CD4-positive, alpha-beta T cell treated with Interleukin-2 at 100 ng/mL for 4 hours (primary cell): ENCODE measurements at places on chromosomes 7 and 10.

DNA sequence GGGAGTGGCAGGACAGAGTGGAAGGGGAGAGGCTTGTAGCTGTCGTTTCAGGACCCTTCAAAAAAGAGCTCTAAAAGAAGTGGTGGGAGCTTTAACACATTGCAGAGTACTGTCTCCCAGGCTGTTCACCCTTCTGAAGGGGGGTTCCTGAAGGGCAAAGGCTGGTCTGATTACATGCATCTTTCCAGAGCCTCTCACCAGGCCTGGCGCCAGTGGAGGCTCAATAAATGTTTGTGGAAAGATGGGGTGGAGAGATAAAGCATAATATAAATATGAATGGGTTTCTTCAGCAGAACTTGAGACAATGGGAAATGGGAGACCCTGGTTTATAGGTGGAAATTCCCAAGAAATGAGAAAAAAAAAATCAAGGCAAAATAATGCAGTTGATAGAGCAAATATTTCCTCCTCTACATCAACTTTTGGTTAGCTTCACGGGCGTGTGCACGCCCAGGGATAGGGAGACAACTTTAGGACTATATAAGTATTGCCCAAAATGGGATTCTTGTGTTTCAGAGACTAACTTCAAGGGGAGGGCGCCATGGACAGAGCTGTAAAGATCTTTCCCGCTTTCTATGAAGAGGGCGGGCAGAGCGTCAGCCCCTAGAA is 613 bp upstream of the BUB3 start:
- no peak for DNase-seq

DNA sequence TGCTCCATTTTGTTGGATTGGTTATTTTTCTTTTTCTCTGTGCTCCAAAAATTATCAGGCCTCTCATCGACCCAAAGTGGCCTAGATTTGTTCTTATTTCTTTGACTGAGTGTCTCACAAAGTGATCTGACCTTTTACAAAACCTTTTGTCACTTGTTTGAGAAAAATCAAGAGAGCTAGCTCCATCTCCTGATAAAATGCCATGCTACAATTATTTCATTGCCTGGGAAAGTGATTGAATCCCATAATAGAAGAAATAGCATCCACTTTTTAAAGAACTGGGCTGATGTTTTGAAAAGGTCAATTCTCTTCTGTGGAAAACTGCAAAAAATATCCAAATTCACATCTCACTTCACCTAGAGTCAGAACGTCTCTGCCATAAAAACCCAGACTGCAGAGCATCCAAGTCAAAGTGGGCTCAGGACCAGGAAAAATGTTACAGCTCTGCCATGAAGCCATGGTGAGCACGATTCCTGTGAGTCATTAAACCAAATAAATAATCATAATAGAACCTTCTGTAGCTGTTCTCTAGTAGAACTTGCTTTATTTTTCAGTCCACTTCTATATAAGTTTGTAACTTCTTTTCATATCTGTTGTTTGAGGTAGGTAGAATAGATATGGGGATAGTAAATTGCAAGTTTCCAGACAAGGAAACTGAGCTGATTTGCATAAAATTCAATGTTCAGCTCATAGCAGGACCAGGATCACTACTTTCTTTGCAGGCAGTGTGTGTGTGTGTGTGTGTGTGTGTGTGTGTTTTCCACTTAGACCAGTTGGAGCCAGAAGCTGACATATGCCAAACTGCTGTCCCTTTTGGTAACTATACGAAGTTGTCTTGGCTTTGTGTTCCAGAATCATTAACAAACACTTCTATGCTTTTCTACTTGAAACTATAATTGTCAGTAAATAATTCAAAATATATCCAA is 632.5 kb upstream of the ANKRD30A start:
- no peak for DNase-seq

DNA sequence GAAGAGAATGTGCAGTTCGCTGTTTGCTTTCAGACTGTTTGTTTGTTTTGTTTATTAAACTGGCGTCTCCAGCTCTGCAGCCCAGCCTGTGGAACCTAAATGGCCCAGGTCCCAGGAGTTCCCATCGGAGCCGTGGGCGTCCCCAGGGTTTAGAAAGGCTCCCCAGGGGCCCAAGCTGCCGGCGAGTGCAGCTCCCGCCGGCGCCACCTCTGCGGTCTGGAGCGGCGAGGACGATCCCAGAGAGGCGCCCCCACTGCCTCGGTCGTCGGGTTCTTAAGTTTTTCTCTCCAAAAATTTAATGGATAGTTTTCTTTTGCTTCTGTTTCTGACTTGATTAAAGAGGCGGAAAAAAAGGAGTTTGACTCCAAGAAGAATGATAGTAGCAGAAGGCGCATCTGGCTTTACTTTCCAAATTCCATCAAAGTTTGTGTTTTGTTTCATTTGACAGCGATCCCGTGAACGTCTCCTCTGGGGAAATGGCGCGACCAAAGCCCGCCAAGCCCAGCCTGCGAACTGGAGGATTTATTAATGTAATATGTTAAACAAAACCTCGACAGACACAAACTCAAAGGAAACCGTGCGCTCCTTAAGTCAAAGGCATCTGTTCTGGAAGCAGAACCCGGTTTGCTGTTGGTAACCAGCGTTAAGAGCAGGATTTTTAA is 718 bp upstream of the FZD1 start:
- DNase-seq: no peak

DNA sequence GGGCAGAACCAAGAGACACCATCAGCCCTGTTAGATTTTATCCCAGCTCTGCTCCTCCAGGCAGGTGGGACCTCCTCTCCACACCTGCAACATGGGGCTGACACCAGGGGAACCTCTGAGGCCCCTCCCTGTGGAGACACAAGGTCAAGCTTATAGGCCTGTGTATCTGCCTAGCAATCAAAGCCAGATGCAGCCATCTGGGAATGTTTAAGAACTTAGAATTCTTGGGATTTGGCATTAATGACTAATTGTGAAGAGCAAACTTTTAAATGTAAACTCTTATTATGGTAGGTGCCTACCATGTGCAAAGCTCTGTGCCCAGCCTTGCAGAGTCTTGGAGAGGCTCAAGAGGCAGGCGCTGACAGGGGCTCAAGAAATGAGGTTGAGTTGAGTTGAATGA is 52.1 kb downstream of the TBATA start:
- DNase-seq: no peak

DNA sequence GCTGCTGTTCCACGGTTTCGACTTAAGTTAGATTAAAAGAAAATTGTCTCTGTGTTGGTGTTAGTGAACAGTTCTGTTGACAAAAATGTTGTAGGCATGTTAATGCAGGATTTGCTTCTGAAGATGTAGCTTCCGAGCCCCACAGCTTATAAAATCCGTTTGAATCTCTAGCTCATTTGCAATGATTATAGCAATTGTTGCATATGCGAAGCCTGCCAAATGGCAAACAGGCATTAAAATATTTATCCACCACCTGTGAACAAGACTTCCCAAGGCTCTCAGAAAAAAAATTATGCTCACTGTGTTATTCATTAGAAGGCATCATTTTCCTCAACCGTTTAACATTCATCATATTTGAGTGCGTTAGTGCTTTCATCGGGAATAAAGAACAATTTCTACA is 14.3 kb downstream of the CFAP58 start:
- DNase-seq: no peak

DNA sequence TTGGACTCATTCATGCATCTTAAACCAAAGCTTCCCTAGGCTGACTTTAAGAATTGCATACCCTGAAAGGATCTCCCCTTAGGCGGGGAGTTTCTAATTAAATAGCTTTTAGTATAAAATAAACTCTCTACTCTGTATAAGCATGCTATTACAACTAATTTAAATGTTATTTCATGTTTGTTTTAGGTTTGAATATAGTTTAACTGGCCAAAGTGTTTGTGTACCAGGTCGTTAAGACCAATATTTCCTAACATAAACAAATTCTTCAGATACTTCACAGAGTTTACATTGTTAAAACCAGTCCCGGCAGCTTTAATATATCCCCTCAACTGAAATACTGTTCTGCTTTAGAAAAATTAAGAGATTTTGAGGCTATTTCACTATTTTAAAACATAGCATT is 2.3 kb downstream of the GLI3 start:
- DNase-seq: no peak

DNA sequence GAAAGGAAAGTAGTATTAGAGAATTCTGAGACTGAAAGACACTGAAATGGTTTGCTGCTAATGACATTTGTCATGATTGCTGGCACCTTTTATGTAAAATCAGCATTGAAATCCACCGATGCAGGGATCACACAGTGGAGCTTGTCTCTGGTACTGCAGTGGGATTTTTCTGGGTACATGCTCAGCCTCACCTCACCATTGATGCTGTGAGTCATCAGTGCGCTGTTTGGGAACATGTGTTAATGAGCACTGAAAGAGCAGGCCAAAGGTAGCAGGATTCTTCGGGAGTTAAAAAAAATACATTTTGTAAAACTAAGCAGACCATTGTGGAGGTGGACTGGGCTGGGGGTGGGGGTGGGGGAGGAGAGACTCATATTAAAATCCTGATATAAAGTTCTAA is 174.9 kb downstream of the CREB5 start:
- no peak for DNase-seq

DNA sequence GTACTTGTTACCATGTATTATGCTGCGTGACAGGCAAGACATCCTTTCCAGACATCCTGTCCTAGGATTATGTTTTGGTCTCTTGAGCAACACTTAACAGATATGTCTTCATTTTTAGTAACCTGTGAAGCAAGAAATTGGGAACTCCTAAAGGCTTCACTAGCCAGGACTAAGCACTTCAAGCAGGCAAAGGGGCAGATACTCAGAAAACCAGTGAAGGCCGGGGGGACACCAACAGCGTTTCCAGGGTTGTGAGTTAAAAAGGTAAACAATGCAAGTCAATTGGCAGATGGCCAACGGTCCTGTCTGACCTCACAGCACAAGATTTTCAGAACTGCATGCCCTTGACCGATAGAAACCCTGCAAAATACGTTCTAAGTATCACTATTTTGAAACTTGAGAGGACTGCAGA is 77.6 kb upstream of the SFMBT2 start:
- DNase-seq: no peak

- DNase-seq: no peak
Observed at GRCh38 chr7:95996174-95996573, 223.8 kb downstream of the DYNC1I1 start.

- DNase-seq: no peak
Observed at GRCh38 chr10:73310475-73310874, 48.2 kb downstream of the CFAP70 start.

GRCh38 chr10:34206078-34206934 is 608.8 kb downstream of the PARD3 start:
- no peak for DNase-seq

DNA sequence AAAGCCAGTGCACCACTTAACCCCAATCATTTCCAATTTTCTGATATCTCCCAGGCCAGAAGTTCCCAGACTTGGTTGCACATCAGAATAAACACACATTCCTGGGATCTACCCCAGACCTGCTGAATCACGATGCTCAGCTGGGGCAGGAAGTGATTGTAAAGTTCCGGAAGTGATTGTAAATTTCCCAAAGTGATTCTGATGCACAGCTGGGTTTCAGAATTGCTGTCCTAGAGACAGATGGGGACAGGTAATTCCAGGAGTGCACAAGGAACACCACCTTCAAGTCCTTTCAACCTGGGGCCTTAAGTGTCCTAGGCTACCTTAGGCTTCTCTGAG is 104.2 kb upstream of the EEPD1 start:
- no peak for DNase-seq

- DNase-seq: no peak
Observed at GRCh38 chr7:38813768-38814167, 95.2 kb downstream of the VPS41 start.

- DNase-seq: no peak
Observed at GRCh38 chr10:123496375-123496774, 169.8 kb upstream of the GPR26 start.

DNA sequence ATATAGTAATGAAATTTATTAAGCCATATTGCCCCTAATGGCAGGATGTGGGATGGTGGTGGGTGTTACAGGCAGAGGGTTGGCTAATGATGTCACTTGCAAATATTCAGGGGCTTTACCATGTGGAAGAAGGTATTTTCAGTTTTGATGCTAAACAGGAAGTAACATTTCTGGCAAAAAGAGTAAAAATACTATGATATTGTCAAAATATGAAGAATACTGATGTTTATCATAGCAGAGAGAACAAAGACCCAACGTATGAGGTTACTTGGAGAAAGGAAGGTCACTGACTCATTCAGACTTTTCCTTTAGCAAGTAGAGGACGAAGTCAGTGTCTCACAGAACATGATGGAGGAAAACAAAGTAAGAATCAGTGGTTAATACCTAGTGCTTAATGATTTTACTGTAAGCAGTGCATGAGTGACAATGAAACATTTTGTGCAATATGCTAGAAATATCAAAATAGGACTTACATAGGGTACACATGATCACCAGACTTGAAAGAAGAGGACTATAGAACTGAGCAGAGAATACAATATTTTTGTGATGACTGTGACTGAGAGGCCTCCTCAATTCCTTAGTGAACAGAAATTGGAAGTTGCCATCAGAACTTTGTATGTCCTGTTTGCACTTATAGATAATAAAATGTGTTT is 89.7 kb upstream of the STEAP4 start:
- no peak for DNase-seq

GRCh38 chr7:139481364-139481763 is 2.1 kb downstream of the KLRG2 start:
- DNase-seq: no peak

DNA sequence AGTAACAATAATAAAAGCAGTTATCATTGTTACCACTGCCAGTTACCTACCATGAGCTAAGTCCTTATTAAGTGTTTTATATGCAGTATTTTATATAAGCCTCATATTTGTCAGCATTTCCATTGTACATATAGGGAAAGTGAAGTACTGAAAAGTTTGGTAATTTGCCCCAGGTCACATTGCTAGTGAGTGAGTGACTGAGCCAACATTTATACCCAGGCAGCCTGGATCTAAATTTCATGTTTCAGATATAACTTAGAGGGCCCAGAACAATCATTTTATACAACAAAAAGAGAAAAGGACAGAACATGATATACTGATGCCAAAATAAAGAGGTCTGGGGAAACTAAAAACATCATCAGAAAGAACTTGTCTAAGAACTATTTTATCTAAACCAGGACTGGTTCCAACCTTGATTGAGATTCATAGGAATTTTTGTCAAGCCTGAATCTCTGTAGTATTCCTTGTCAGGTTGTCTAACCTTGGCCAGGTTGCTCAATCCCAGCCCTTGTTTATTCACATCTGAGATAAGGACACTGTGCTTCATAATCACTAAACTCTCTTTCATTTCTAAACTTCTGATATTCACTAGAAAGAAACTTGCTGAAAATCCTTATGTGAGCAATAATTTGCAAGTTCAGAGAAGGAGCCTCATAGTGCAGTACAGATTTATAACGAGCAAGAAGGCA is 308.2 kb downstream of the IPMK start:
- no peak for DNase-seq

GRCh38 chr10:100802607-100803006 is 57.2 kb downstream of the PAX2 start:
- no peak for DNase-seq

DNA sequence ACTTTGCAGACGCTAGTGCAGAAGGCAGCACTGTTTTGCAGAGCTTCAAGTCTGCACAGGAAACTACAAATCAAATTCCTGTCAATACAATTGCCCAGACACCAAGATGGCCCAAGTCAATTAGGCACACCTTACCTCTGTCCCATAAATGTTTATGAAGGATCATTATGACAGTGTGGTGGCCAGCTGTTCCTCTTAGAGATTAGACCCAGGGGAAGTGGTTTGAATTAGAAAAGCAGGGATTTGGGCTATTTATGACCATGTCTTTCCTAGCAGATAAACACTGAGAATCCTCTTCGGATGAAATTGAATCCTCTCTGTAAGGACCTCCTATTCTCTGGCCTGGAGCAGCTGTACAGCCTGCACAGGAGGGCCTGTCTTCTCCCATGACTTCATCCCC is 9.9 kb upstream of the NEUROG3 start:
- DNase-seq: no peak

GRCh38 chr7:26593393-26593792 is 271.0 kb downstream of the SKAP2 start:
- no peak for DNase-seq
